Left lobe of liver (tissue), 2 donors: ENCODE measurements at places on chromosomes 16 and 17. TPM values are rescaled to one million over a fixed set of nuclear protein-coding genes. Genes with fewer than 3 reads are reported as not detected.

Gene ZBTB4
- 7.9 TPM for total RNA-seq

GRCh38 chr17:50661348-50661747, 26.7 kb downstream of the ABCC3 start:
- no peak for DNase-seq

Gene ITPRIPL2
- 16.2 TPM for total RNA-seq

GRCh38 chr17:4541328-4542002, 13.7 kb downstream of the MYBBP1A start:
- no peak for DNase-seq

Gene CDRT15L2
- not detected for total RNA-seq

Gene ADAP2
- 7.7 TPM for total RNA-seq

Gene KCTD2
- 7.0 TPM for total RNA-seq

DNA sequence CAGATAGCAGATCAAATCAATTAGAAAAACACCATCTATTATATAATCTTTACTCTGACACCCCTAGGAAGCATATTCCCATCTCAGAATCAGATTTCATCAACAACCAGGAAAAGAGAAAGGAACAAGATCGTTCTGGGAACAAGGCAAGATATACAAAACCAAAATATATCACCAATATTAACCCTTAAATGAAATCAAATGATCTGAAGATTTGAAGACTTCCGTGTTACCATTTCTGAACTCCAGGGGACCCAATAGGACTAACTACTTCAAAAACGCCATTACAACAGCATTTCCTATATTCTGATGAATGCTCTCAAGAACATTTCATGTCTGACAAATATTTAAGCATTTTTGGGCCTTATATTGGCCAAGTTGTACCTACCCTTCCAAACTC, 624.2 kb upstream of the ZFHX3 start:
- DNase-seq: no peak

DNA sequence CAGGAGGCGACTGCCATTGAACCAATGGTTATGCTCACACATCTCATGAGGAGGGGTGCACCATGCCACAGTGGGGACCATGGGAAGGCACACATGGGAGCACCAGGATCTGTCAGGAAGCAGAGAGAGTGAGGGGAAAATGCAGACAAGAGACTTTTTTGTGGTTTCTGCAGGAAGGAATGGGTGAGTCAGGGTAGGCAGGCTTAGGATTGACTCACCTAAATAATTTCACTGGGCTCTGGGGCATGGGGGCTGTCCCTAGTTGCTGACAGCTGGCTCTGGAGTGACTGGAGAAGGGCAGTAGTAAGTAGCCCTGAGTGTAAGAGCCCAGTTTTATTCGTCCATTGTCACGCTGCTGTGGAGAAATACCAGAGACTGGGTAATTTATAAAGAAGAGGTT, 202.4 kb downstream of the AXIN2 start:
- DNase-seq: no peak

GRCh38 chr17:77453613-77454241, 313.0 kb downstream of the SEC14L1 start:
- DNase-seq: peak; percentile 86

DNA sequence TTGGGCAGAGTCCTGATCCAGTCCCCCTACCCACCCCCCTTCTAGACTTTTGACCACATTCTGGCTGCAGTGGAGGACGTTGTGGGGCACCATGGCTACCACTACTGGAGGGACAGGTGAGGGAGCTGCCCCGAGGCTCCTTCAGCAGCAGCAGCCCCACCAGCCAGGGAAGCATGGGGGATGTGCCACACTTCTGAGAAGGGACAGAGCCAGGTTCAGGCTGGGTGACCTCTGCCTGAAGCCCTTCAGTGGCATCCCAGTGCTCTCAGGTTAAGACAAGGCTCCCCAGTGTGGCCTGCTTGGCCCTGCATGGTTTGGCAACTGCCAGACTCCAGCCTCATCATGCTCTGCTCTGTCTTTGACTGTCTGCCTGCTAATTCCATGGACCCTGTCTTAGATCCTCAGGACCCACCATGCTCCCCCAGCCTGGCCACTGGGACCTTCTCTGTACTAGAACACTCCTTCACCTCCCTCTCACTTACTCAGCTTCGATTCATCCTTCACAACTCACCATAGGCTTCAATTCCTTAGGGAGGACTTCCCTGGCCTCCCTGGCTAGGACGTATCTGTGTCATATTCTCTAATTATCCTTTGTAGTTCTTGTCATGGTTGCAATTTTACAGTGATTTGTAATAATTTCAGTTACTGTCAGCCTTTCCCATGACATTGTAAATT, 8.8 kb downstream of the SLC9A5 start:
- DNase-seq: no peak

- no peak for DNase-seq
Observed at GRCh38 chr17:41650794-41651624, 26.6 kb upstream of the KRT17 start.

Gene AATF
- 17.7 TPM for total RNA-seq

Gene CES3
- 80.3 TPM for total RNA-seq

DNA sequence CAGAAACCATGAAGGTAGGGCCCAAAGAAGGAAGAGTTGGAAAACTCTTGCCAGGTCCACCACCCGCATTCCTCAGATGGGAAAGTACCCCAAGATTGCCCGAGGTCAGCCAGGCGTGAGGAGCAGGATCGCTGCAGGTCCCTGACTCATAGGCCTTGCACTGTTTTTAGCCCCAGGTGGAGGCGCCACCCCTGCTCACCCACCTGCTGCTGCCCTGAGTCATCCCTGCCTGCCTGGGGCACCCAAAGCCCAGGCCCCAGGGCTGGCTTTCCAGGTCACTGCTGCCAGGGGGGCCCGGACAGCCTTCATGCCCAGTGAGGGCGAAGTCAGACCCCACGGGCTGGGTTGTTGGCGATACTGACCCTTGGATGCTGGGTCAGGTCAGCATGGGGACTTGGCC, 100.9 kb downstream of the AMFR start:
- DNase-seq: no peak
